ENCODE measurements at places on chromosomes 5 and 9.

- DNase-seq, result no peak
These were observed 32.2 kb upstream of the CDH18 start for GRCh38 chr5:20020247-20020646.

- peak; percentile 35 for DNase-seq
These were observed 193.8 kb upstream of the ZNF618 start for GRCh38 chr9:113682297-113682771.

- DNase-seq, result no peak
These were observed 19.0 kb upstream of the C1QTNF3 start for GRCh38 chr5:34061993-34062392.

DNA sequence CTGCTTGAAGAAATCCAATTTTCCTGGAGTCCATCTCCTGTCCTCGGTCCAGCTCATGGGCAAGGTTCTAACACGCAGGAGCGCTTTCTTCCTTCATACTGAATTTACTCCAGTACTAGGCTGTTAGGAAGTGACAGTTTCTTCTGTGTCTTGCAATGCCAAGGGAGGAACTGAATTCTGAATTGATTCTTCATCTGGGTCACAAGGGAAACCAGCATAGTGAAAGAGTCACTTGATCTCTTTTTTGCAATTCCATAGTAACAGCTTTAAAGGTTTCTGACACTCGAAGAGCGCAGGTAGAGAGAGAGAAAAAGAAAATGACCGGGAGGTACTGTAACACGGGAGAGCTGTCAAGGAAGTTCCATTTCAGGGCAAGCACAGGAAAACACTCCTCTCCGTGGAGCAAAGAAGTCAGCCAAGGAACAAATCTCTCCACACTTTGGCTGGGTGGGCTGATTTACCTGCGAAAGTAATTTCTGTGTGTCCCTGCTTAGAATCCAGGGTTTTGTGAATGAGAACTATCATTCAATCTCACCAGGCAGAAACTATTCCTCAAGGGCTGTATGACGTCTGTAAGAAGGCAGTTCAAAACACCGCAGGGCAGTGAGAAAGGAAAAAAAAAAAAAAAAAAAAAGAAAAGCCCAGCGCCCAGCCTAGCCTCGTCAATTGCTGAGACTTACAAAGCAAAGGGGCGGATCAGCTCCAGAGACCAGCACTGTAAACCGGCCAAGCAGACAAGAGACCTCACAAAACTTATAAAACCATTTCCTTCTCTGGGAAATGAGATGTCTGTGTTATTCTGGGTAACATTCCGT lies 617.8 kb downstream of the PDE4D start:
- no peak for DNase-seq

DNA sequence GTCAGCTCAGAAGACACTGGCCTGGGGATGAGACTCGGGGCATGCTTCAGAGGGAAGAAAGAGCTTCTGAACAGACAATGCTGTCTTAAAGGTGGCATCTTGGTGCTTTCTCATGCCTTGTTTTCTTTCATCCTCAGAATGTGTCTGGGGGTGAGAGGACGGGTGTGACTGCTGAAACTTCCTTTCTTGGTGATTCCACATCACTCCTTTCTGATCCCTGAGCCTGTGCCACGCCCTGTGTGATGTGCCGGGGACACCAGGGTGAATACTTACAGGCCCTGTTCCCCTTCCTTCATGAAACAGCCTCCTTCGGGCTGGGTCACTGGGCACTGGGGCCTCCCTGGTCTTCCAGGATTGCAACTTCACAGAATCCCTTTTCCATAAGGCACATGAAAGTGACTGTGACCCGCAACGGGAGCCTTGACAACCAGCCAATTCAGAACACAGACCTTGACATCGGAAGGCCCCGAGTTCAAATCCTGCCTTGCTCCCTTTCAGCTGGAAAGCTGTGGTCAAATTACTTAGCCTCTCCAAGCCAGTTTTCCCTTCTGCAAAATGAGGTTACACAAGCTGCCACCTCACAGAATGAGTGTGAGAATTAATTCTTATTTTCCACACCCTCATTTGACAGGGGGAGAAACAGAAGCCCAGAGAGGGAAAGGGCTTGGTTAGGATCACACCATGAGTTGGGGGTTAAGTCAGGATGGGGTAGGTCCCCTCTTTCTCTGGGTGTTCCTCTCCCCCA lies 44.1 kb upstream of the IL17B start:
- DNase-seq, result no peak

GRCh38 chr9:124594673-124595072 lies 87.5 kb upstream of the NR5A1 start:
- DNase-seq, result no peak

- DNase-seq, result no peak
These were observed 8.9 kb downstream of the NR2F1-AS1 start for GRCh38 chr5:93572101-93572607.

- DNase-seq, result no peak
These were observed 56.8 kb downstream of the LIX1 start for GRCh38 chr5:97085459-97086181.

GRCh38 chr9:14453286-14453685 lies 139.3 kb upstream of the NFIB start:
- DNase-seq, result no peak

DNA sequence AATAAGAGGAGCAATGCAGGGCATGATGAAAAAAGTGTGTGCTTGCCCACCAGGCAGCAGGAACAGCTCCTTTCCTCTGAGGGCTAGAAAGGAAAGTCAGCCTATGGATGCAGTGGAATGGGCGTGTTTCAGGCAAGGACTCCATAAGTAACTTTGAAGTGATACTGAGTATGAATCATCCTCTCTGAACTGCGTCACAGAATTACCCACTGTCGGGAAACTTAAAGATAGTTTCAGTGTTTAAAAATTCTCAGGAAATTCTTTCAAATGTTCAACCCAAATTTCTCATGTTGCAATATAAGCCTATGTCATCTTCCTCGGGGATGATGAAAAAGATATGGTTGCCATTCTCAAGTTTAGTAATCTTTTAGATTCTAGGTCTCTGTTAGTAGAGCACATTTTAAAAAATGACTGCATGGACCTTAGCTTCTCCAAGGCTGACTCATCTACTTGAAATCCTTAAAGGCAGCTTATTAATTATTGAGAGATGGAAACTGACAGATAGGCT lies 27.7 kb downstream of the PTCD2 start:
- no peak for DNase-seq

DNA sequence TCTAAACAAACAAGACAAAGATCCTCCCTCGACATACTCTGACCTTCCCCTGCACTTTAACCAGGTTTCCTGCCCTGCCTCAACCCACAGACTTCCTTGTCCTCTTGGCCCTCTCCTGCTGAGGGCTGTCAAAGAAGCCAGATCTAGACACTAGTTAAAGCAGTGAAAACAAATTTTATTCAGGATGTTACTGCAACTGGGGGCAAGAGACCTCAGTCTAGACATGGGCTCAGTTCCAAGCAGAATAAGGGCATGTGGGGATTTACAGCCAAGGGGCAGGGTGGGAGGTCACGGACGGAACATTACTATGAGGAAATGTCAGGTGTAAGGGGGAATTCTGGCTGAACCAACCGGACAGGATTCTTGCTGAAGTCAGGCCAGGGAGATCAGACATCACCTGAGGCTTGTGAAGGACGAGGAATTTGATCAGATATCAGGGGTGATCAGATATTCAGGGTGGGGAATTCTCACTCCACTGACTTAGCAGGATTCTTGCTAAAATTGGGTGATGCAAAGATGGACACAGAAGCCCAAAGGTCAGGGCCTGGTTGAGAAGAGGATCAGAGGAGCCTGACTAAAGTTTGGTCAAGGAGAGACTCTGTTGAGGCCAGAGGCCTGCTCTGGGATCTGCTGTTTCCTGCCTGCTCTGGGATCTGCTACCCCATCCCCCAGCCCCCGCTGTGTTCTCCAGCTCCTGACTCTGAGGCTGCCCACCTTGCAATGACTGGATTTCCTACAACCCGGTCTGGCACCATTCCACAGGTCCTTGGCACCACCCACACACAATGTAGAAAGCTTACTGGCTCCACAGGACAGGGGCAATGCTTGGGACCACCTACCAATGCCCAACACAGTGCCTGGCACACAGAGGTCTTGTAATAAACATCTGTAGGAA lies 21.5 kb downstream of the GABBR2 start:
- DNase-seq, result no peak

- DNase-seq, result no peak
These were observed 23.1 kb upstream of the HMCN2 start for GRCh38 chr9:130242270-130243014.

- DNase-seq, result no peak
These were observed 7.2 kb downstream of the SDHA start for GRCh38 chr5:225334-225733.

- DNase-seq, result peak; percentile 34
These were observed 27.8 kb downstream of the PRLR start for GRCh38 chr5:35202319-35203111.

GRCh38 chr5:68264024-68264956 lies 48.7 kb downstream of the PIK3R1 start:
- DNase-seq, result no peak

DNA sequence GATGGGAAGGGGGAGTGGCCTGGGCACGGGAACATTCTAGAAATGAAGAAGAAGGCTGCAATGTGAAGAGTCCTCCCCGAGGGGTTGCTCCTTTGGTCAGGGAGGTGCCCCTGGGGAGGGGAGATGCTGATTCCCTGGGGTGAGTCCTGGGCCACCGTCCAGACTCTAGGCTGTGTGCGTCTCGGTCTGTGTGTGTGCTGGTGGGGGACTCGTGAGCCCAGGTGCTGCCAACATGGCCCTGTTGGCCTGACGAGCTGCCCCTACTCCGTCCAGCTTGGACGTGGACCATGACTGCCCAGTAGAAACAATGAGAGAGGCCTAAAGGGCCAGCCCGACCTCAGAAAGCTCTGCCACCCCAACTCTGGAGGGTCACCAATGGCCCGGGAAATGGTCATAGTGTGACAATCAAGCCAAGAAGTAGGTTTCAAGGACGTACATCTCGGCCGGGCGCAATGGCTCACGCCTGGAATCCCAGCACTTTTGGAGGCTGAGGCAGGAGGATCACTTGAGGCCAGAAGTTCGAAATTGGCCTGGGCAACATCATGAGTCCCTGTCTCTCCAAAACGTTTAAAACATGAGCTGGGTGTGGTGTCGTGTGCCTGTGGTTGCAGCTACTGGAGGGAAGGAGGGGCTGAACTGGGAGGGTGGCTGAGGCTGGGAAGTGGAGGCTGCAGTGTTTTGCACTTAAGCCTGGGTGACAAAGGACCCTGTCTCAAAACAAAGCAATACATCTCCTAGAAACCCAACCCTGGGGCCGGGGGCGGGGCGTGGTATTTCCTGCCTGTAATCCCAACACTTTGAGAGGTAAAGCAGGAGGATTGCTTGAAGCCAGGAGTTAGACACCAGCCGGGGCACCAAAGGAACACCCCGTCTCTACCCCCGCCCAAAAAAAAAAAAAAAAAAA lies 17.0 kb downstream of the LHX3 start:
- no peak for DNase-seq

DNA sequence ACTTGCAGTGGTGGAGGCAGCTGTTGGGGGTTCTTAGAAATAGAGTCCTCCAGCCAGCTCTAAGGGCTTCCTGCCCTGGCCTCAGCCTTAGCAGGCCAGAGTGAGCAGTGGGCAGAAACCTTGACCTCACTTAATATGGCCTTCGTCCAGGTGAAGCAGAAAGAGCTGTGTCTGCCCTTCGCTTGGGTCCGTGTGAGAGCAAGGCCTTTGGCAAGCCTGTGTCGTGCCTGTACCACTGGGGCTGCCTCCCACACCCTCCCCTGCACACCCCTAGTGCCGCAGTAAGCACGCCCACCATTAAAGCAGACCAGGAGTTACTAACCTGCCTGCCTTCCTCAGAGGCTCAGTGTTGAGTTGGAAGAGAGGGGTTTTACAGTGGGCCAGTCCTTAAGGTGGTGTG lies 13.6 kb downstream of the ARPC5L start:
- no peak for DNase-seq

DNA sequence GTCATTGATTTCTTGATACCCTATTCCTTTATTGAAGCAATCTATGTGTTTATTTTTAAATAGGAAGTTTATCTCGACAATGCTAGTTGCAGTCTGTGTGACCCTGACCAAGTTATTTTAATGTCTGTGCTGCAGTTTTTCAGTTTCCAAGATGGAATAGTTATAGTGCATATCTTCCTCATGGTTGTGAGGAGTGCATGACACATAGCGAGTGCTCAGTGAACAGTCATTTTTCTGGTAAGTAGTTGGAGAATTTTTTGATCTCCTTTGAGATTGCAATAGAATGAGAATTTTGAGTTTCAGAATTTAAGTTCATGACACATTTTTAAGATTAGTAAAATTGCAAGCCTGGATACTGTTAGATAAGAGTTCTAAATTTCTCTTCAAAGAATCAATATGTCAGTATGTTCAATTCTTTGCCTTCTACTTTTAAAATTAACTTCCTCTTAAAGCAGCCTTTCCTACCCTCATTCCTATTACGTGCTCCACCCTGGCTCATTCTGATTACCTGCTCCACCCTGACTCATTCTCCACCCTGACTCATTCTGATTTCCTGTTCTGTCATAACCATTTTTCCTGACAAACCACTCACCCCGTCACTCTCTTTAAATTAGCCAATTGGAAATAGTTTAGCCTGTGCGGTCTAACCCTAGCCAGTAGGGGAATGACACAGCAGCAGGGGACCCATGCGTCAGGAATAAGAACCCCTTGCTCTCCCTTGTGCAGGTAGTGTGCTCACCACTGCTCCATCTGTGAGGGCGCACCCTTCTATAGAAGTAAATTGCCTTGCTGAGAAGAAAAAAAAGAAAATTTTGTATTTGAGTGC lies 30.7 kb downstream of the SPIN1 start:
- no peak for DNase-seq

DNA sequence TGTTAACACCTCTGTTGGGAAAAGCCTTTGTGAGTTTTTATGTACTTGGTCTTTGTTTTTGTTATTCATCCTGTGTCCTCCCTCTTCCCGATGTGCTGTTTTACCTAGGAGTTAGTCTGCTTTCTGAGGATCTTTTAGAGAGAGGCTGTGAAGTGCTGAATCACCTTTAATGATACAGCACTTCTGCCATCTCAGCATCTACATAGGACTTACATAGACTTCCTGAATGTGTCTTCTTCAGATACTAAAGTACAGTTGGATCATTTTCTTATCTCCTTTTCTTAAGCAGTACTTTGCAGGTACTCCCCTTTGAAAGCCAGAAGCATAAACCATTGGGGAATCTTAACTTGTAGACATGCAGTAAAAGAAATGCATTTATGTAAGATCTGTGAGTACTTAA lies 31.5 kb downstream of the OTULIN start:
- no peak for DNase-seq

DNA sequence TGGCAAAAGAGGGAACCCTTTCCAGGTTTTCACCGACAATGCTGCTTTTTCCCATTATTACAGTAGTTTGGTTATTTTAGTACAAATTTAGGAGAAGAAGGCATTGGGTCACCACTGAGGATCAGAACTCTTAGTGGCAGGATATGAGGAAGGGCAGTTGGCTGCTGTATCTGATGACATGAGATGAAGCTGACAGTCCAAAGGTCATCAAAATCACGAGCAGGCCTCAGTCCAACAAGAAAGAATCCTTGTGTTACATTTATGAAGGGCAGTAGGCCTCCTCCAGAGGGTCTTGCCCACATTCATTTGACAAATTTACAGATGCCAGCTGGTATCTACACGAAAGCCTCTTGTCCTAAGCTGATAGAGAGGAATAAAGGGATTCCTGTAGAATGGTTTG lies 49.5 kb upstream of the COL15A1 start:
- DNase-seq, result no peak
